ENCODE measurements at places on chromosomes 1 and 21. TPM values are rescaled to one million over a fixed set of nuclear protein-coding genes. Genes with fewer than 3 reads are reported as not detected.

The PDE9A gene
- 16.8 TPM for total RNA-seq

The SYNC gene
- total RNA-seq: 9.1 TPM

The MCOLN3 gene
- 1.4 TPM for total RNA-seq

The NBPF6 gene
- not detected for total RNA-seq

The LRRC40 gene
- total RNA-seq: 42.4 TPM

The SPRR4 gene
- total RNA-seq: not detected

The OR2L13 gene
- total RNA-seq: 0.43 TPM

The NID1 gene
- total RNA-seq: 5.1 TPM

- ATAC-seq: no peak
Observed at GRCh38 chr1:68800182-68800581, 303.3 kb upstream of the DEPDC1 start.

GRCh38 chr1:81499487-81499886 lies 301.2 kb upstream of the ADGRL2 start:
- ATAC-seq: no peak

- no peak for ATAC-seq
Observed at GRCh38 chr1:48082271-48082962, 85.2 kb upstream of the TRABD2B start.

GRCh38 chr1:180273066-180273465 lies 43.0 kb downstream of the LHX4 start:
- ATAC-seq: no peak

GRCh38 chr1:207024202-207025145 lies 8.1 kb downstream of the C1orf116 start:
- no peak for ATAC-seq

GRCh38 chr21:33386222-33386784 lies 16.9 kb upstream of the IFNGR2 start:
- no peak for ATAC-seq

Data from motor neuron (in vitro differentiated cells).